ENCODE measurements at places on chromosomes 12 and 14.

DNA sequence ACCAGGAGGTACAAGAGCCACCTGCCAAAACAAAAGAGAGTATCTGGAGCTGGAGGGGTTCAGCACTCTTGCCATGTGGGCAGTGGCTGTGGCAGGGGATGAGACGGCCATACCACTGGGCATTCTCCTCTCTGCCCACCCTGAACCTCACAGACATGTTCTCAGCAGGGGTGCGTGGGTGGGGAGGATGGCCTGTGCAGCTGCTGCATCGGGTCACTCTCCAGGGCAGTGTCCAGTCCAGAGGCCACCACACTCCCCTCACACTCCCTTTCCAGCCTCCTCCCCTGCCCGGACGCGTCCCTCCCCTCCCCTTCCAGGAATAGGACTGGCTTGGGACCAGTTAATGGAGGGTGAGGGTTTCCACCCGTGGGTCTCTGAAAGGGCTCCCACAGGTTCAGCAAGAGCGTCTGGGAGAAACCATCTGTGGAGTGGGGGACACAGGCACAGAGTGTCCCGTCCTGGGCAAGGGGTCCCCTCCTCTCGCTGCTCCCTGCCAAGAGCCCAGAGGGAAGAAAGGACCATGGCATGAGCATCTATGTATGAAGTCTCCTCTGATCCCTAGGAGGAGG lies 501 bp downstream of the C1R start:
- DNase-seq = no peak

DNA sequence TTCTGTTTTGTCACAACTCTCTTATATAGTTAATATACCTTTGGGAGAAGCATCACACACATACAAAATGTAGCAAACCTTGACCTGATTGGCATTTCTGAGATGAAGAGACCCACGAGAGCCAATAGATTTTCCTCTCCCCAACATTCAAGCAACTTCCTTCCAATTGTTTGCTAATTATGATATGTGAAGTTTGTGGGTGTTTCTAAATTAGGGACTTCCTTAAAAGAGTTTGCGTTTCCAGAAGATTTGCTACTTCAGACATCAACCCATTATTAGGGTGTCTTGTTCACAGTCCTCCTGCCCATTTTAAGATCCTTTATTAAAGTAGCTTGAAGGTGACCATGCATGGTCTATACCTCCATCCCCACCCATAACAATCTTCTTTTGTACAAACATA lies 9.4 kb downstream of the AICDA start:
- no peak for DNase-seq

DNA sequence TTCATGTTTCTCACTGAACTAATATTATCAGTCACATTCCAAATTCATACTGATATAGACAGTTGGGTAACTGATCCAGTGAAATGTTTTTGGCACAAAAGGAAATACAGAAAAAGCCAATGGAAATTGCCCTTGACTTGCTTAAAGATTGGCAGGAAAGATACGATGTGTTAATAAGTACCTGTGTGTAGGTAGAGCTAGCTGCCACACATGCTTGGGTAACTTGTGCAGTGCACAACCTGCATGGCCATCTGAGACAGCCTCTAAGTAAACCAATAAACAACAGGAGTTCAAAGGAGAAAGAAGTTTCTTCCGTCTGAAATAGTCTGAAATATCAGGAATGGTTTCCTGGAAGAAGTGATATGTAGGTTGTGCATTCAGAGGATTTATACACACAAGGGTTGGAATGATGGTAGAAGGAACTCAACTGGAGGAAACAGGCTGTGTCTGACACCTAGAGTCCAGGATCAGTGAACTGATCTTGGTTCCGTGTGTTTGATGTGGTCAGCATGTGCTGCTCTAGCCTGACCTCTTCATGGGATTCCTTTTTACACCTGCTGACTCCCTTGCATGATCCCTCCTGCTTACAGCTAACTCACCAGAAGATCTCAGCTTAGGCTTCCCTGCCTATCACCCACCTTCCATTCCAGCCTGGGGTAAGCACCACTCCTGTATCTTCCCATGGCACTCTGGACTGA lies 81.4 kb upstream of the KRR1 start:
- no peak for DNase-seq

DNA sequence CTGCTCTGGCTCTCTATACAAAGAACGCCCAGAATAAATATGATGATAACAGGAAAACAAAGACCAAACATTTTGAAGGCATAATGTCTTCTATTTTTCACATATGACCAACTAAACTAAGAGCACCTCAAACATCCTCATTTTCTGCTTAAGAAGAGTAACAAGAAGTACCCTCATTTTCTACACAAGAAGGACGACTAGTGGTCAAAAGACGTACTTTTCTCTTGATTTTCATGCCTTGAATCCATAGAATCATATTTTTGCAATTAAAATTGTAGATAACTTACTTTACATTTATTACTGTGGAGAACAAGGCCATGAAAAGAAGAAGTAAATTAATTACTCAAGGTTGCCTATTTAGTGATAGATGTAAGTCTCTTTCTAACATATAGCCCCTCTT lies 358.6 kb downstream of the DUSP6 start:
- peak; percentile 53 for DNase-seq

GRCh38 chr14:35766700-35767082 lies 42.4 kb downstream of the RALGAPA1 start:
- no peak for DNase-seq

DNA sequence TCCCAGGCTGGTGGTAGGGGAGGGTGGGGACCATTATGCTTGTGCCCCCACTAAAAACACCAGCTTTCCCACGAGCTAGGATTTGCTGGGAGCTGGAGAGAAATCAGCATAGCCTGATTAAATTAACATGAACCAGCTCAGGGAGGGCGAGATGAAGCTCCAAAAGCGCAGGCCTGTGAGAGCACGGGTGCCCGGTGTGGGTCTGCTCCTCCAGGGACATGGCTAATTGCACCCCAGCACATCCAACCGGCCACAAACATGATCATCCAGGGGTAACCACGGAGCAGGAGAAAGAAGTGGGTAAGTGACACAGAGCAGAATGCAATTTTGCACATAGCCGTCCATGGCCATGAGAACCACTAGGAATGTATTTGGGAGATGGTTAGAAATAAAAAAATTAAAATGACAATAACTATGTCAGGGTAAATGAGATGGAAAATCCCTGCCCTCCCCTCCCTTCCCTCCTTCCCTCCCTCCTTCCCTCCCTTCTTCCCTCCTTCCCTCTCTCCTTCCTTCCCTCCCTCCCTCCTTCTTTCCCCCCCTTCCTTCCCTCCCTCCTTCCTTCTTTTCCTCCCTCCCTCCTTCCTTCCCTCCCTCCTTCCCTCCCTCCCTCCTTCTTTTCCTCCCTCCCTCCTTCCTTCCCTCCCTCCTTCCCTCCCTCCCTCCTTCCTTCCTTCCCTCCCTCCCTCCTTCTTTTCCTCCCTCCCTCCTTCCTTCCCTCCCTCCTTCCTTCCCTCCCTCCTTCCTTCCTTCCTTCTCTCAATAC lies 26.9 kb downstream of the CLMN start:
- no peak for DNase-seq

GRCh38 chr14:104680056-104680805 lies 9.2 kb upstream of the INF2 start:
- peak; percentile 73 for DNase-seq

GRCh38 chr14:87810711-87811110 lies 182.3 kb downstream of the GALC start:
- DNase-seq = no peak

- DNase-seq = no peak
Observed at GRCh38 chr14:83173687-83174086, 1640.0 kb upstream of the SEL1L start.

GRCh38 chr12:116670859-116671258 lies 67.0 kb downstream of the SPRING1 start:
- DNase-seq = no peak
